HFF-Myc (cell line): ENCODE measurements at places on chromosomes 4 and X.

DNA sequence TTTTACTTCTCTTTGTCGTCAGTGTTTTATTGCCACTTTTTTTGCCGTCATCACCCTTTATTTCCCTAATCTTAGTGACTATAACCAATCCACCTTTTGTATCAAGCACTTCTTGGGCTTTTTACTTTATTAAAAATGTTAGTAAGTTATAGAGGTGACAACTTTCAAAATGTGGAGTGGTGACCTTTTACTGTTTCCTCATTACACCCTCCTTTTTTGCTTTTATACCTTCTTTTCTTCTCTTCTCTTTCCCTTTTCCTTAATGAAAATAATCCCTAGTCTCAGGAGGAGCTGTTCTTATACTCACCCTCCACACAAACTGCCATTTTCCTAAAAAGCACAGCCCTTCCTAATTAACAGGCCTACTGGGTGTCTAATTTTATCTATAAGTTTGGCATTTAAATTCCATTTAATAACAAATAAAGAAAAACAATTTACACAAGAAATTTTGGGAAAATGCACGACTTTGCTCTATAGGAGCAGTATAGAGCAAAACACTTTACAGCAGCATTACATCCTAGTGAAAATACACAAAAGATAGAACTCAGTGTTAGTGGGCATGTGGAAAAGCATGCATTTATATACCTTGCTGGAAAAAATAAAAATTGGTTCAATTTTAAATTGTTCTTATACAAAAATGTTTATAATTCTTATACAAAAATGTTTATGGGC lies 27.3 kb downstream of the BBS12 start:
- DNase-seq, result no peak

DNA sequence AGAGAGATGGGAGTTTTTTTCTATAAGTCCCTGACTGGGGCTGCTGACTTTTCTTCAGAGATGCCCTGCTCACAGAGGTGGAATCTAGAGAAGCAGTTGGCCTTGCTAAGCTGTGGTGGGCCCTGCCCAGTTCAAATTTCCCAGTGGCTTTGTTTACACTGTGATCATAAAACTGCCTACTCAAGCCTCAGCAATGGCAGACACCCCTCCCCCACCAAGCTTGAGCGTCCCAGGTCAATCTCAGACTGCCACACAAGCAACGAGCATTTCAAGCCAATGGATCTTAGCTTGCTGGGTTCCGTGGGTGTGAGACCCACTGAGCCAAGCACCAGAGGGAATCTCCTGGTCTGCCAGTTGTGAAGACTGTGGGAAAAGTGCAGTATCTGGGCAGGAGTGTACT lies 199.8 kb upstream of the WDFY3 start:
- no peak for DNase-seq

DNA sequence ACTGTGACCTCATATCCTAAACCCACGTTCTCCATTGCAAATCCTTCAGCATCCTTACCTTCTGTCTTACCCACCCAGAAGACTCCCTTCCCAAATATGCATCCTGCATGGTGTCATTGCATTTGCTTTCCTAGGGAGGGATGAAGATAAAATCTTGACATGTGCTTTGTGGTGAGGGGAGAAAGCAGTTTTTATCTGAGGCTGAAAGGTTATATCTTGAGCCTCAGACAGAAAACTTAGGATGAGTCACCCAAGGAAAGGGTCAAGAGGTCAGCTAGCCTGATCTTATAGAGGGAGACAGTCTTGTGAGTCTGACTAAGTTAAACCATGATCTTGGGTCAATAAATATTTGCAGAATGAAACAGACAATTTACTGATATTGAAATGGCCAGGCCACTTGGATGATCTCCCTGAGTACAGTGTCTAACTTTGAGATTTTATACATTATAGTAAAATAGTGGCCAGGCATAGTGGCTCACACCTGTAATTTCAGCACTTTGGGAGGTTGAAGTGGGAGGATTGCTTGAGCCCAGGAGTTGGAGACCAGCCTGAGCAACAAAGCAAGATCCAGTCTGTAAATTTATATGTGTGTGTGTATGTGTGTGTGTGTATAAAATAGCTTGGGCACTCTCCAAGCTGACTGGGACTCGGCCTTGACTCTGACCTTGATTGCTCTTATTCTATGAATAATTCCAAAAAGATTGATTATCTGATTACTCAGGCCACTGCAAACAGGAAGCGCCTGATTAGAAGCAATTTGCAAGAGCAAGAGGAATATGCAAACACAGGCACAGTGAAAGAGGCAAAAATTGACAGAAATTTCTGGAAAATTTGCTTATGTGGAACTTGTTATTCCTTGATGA lies 15.4 kb upstream of the FAM9C start:
- no peak for DNase-seq

DNA sequence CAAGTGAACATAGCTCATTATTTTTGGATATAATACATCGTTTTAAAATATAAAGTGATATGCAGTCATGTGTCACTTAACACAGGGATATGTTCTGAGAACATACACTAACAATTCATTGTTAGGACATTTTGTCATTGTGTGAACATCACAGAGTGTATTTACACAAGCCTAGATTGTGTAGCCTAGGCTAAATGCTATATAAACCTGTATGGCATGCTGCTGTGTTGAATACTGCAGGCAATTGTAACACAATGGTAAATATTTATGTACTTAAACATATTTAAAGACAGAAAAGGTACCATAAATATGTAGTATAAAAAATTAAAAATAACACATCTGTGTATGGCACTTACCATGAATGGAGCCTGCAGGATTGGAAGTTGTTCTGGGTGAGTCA lies 44.9 kb upstream of the GPRIN3 start:
- no peak for DNase-seq

GRCh38 chr4:79241846-79242245 lies 84.0 kb downstream of the NAA11 start:
- DNase-seq, result no peak

GRCh38 chrX:1093586-1094421 lies 118.6 kb downstream of the CRLF2 start:
- no peak for DNase-seq

- no peak for DNase-seq
These were observed 29.8 kb upstream of the RELL1 start for GRCh38 chr4:37715889-37716402.
